ENCODE measurements at places on chromosomes 4 and X.

- DNase-seq: no peak
Observed at GRCh38 chr4:3525532-3526430, 6.4 kb downstream of the LRPAP1 start.

DNA sequence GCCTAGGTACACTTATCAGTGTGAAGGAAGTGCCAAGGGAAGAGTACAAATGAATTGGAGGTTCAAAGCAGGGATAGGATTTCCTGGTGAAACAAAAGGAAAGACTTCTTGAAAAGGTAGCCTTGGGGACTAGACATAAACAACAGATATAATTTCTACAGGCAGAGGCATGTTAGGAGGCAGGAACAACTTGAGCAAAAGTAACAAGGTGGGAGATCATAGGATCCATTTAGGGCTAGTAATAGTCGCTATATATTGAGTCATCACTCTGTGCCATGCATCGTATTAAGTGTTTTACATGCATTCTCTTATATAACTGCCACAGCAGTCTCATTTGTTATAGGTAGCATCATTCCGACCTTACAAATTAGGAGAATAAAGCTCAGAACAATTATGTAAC is 98.3 kb upstream of the EOLA2 start:
- no peak for DNase-seq

DNA sequence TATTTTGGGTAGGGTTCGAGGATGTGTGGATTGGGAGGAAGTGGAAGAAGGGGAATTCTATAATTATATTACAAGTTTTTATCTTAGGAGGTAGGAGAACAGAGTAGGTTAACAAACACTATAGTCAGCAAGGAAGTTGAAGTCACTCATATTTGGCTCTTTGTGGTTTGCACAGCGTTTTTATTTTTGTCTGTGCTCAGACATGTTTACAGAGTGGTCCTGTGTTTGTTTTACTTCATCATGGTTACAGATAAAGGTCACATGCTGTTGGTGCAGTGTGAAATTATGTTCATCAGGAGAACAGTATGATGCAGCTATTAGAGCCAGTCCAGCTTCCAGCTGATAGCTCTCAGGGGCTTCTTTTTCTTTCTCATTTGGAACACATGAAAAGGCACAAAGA is 299.9 kb upstream of the SFRP2 start:
- DNase-seq: no peak

DNA sequence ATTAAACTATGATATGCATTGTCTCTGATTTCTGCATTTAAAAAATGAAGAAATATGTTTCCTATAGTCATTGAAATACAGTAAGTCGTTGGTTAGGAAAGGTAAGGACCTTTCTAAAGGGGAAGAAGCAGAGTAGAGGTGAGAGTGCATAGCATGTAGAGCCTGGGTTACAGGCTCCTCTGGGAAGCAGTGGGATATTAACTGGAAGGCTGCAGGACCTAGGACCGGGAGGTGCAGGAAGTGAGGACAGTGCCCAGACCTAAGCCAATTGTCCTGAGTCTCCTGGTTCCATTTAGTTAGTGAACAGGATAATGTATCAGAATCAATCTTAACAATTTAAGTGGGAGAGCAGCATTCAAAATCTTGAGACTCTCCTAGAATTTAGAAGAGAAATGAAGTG is 237.1 kb upstream of the NUDT6 start:
- DNase-seq: peak; percentile 58

DNA sequence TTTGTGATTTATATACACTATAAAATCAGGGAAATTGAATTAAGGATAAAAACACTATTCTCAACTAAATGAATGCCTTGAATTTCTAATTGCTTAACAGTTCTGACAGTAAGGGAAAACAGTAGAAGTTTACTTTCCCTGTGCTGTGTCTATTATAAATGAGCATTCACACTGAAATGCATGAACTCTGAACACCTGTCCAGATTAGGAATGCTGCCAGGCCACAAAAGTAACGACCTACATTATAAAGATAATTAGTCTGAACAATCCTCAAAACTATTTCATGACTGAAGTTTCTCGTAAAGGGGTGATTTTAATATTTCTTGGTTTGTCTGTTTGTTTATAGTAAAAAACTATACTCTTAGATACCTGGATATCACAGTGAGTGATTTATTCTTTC is 2.0 kb downstream of the NDST3 start:
- DNase-seq: no peak

GRCh38 chr4:111618908-111619307 is 526.3 kb upstream of the FAM241A start:
- DNase-seq: no peak

GRCh38 chr4:154304679-154305078 is 186.9 kb downstream of the DCHS2 start:
- no peak for DNase-seq

GRCh38 chrX:10714531-10714930 is 94.1 kb upstream of the MID1 start:
- no peak for DNase-seq

- no peak for DNase-seq
Observed at GRCh38 chr4:120238277-120238973, 171.8 kb upstream of the MAD2L1 start.

GRCh38 chr4:101039367-101039766 is 308.0 kb downstream of the PPP3CA start:
- no peak for DNase-seq

- peak; percentile 78 for DNase-seq
Observed at GRCh38 chr4:128068918-128069317, 7.8 kb downstream of the LARP1B start.

- no peak for DNase-seq
Observed at GRCh38 chr4:145739845-145740244, 59.9 kb downstream of the C4orf51 start.

DNA sequence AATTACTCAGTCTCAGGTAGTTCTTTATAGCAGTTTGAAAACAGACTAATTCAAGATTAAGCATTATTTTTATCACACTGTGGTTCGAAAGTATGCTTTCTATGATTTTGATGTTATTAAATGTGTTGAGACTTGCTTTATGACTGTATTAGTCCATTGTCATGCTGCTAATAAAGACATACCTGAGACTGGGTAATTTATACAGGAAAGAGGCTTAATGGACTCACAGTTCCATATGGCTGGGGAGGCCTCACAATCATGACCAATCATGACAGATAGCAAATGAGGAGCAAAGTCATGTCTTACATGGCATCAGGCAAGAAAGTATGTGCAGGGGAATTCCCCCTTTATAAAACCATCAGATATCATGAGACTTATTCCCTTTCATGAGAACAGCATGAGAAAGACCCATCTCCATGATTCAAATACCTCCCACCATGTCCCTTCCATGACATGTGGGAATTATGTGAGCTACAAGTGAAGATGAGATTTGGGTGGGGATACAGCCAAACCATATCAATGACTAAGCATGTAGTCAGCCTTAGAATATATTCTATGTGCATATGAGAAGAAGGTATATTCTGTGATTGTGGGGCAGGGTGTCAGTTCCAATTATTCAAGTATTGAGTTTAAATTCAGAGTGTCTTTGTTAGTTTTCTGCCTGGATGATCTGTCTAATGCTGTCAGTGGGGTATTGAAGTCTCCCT is 44.6 kb upstream of the UGT2A1 start:
- DNase-seq: no peak

DNA sequence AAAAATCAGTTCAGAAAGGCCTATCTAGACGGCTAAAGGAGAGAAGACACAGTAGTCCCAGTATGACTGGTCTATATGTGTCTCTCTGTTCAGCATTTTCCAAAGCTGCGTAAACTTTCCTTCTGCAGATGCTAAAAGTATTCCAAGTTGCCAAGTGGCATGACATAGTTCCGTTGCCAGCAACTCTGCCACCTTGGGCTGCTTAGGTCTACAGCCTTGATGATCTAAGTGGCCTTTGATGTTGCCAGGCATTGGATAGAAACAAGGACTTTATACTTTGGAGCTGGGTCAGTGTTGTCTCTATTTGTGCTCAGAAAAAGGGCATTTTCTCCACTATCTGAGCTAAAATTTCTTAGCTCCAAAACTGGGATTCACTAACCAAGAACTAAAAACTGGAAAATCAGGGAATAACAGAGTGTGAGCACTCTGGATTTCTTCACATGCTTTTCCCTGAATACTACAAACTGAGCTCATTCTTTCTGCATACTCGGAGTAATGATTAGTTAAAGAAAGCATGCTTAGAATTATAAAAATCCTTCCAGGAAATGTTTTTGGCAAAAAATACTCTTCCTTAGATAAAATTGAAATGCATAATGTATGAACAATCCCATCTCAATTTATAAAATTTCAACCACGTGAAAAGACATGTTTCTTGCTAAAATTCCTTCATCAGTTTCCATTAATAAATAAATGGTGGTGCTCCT is 191.4 kb downstream of the ADAMTS3 start:
- DNase-seq: no peak

- no peak for DNase-seq
Observed at GRCh38 chrX:53186351-53186750, 38.7 kb downstream of the KDM5C start.

GRCh38 chr4:107187091-107187490 is 151.0 kb upstream of the DKK2 start:
- DNase-seq: no peak

GRCh38 chr4:63906660-63907183 is 502.5 kb downstream of the TECRL start:
- no peak for DNase-seq

DNA sequence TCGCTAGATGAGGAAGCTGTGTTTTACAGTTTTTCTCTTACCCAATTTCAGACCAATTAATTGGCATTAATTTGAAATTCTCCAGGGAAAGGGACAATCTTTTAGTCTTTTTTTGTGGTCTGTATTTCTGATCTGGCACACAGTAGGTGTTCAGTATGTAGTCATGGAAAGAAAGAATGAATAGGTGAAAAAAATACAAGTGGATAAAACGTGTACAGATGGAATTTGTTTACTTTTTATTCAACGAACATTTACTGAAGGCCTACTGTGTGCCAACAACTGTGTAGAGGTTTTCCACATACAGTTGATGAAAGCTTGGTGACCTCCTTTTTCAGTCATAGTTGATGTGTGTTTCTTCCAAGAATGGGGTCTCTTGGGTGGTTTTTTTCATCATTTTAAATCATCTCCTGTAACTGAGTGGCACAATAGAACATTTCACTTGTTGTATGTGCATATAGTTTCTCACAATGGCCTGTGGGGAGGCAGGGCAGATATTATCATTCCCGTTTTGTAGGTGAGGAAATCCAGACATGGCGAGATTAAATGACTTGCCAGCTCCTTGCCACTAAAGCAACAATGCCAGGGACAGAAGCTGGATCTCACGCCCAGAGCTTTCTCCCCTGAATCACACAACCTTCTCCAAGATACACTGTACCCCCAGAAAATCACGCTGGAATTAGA is 102.4 kb downstream of the CEP135 start:
- DNase-seq: no peak

- no peak for DNase-seq
Observed at GRCh38 chrX:100599456-100599855, 14.7 kb downstream of the TNMD start.

- no peak for DNase-seq
Observed at GRCh38 chr4:35993606-35994005, 250.7 kb downstream of the ARAP2 start.

DNA sequence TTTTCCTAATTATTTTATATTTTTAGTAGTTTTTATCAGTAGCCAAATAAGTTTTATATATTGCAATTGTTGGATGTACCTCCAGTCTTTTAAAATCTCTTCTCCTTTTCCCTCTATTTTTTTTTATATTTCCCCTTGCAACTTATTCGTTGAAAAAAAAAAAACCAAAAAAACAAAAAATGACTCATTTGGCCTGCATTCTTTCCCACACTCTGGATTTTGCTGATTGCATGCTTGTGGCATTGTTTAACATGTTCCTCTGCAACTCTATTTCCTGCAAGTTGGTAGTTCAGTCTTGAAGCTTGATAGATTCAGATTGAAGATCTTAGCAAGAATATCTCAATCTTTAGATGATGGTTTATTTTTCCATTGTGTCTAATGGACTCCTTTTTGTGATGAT is 260.6 kb upstream of the BOD1L1 start:
- DNase-seq: no peak

GRCh38 chrX:45774961-45775360 is 574.3 kb upstream of the DIPK2B start:
- no peak for DNase-seq

DNA sequence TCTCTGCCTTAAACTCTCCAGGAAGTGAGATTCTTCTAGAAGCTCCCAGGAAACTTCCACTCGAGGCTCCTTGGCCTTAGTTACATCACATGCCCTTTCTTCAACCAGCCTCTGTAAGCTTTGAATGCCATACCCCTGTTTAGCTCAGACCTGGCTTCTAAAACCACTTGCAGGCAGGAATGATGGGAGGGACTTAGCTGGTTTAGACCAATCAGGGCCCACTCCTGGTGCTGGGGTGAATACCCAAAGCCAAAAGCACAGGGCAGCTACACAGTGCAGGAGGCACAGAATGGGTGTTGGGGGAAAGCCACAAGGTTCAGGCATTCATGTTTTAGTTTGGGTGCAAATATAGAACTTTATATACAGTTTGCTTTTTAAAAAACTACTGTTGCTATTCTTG is 296.2 kb downstream of the FRMPD4 start:
- DNase-seq: no peak

GRCh38 chrX:54043541-54044125 is 640 bp downstream of the PHF8 start:
- peak; percentile 49 for DNase-seq

- peak; percentile 87 for DNase-seq
Observed at GRCh38 chr4:151674804-151675391, 85.9 kb downstream of the GATB start.

GRCh38 chrX:11600578-11600977 is 65.1 kb downstream of the ARHGAP6 start:
- DNase-seq: peak; percentile 3

- no peak for DNase-seq
Observed at GRCh38 chr4:96305030-96305429, 465.1 kb downstream of the PDHA2 start.

DNA sequence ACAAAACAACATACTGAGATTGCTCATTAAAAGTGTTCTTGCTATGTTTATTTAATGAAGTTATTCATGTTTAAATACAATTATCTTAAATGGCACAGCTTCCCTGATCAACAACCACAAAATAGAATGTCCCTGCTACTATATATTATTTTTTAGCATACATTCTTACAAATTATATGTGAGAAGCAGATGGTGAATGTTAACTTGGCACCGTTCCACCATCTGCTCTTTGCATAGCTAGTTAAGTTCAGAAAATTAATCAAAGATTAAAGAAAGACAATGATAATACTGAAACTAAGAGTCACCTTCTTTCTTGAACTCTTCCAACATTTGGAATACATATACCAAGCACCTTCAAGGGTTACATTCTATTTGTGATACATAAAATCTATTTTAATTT is 94.2 kb downstream of the PPP3CA start:
- DNase-seq: no peak

All from GM23338 (cell line).